GM19239 (cell line): ENCODE measurements at places on chromosomes 5 and 9.

- no peak for DNase-seq
Measured at GRCh38 chr5:44294516-44294915, 94.7 kb downstream of the FGF10 start.

GRCh38 chr9:101791938-101792337 lies 53.5 kb upstream of the GRIN3A start:
- no peak for DNase-seq

DNA sequence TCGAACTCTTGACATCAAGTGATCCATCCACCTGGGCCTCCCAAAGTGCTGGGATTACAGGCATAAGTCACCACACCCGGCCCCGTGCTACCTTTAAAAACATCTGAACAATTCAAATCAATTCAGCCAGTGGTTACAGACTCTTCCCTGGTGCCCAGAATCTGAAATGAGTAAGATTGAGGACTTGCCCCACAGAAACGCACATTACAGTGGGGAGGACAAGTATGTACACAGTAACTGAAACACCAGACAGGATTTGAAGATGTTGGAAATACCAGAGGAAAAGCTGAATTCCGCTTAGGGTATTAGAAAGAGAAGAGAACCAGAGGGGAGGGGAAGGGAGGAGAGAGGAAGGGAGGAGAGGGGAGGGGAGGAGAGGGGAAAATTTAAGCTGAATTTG lies 17.8 kb downstream of the NIM1K start:
- no peak for DNase-seq

GRCh38 chr9:4502444-4502843 lies 12.2 kb downstream of the SLC1A1 start:
- no peak for DNase-seq

GRCh38 chr5:67181648-67182221 lies 14.9 kb downstream of the CD180 start:
- DNase-seq = no peak

DNA sequence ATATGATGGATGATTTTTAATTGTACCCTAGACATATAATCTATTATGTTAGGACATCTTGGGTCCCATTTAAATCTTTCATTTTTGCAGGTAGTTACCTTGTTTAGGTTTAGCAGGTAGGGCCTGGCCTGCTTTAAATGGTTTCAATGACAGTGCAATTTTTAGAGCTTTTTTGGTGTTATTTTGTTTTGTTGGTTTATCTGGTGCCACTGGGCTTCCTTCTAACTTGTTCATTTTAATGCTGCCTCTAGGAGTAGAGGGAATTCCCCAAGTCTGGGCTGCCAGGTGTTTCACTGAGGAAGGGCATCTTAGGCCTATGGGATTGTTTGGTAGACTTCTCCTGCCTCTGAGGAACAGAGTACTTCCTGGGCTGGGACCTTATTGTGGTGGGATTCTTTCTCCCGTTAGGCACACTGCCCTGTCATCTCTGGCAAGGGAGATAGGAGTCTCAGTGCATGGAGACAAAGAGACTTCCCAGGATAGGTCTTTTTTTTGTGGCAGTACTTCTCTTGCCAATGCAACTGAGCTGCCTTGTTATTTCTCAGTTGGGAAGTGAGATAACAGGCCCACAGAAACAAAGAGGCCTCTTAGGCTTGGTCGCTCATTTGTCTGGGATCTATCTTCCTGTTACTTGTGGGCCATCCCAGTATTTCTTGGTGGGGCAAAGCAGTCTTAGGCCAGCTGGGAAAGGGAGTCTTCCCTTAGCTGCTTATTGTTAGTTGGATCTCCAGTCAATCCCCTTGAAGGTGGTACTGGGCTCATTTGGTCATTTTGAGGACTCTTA lies 282.9 kb downstream of the FER start:
- DNase-seq = no peak

DNA sequence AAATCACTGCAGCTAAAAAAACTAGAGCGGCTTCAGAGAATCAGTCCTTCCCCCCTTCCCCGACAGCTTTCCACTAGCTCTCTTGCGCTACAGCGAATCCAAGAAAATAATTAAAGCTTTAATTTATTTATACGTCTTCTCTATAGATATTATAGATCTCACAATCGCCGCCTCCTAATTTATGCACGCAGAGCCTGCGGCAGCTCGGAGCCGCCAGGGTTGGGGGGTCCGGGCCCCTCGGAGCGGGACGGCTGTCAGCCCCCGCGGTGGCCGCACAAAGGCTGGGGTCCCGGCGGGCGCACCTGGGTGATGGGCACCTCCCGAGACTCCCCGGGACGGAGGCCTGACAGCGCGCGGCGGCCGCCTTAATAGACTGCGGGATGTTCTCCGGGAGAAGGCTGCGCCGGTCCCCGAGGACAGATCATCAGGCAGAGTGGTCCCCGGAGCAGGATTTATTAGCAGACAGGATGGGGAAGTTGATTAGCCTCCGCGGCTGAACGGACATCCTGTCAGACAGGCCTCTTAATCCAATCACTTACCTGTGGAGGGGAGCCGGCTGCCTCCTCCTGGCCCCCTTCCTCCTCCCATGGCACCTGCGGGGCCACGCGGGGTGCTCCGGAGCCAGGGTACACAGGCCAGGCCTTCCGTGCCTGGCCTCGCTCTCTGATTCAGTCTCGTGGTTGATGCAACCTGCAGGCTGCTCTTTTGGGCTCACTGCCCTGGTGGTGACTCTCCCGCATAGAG lies 166.8 kb downstream of the MELK start:
- no peak for DNase-seq

- peak; percentile 43 for DNase-seq
Measured at GRCh38 chr9:109401169-109401989, 80.5 kb upstream of the EPB41L4B start.

DNA sequence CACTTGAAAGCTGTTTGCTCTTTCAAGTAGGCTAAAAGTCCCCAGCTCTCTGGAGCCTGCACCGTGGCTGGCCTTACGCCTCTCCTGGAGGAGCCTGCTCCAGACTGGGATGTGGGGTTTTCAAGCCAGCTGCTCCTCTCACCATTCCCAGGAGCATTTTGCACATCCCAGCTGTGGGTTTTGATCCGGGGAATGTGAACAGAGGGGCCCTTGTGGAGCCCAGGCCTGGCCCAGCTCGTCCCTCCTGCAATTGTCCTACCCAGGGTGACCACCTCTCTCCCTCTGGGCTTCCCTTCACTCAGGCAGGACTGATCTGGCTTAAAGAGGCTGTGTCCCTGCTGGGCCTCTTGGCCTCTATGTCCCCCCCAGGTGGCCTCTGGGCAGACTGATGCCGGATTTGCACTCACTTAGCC lies 32.5 kb upstream of the TIFAB start:
- DNase-seq = no peak

DNA sequence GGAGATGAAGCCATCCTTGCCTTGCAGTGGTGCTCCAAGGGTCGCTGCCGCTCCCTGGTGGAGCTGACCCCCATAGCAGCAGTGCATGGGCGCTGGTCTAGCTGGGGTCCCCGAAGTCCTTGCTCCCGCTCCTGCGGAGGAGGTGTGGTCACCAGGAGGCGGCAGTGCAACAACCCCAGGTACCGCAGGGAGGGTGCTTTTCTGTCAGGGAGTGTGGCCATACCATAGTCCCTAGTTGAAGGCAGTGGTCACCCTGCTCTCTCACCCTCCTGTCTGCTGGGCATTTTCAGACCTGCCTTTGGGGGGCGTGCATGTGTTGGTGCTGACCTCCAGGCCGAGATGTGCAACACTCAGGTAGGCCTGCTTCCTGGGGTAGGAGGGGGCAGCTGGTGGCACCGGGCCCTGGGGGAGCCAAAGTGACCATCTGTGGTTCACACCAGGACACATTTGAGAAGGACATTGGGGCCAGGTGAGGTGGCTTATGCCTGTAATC lies 11.2 kb downstream of the ADAMTS13 start:
- DNase-seq = no peak

DNA sequence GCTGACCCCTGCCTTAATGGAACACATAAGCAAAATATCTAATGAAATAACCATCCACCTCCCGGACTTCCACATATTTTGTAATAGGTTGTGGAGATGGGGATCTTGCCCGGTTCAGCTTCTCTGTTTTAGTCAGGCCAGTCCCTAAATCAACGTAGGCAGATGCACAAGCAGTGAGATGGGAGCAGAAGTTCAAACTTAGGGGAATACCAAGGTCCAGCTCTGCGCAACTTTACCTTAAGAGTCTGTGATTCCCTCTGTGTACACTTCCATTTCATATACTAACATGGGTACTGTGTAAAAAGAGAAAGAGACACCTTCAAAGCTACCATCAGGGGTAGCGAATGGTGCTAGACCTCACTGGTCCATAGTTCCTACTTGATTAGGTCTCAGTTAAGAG lies 110.9 kb downstream of the NTRK2 start:
- DNase-seq = no peak

- no peak for DNase-seq
Measured at GRCh38 chr5:120640778-120641177, 176.7 kb downstream of the PRR16 start.

GRCh38 chr9:69746859-69747560 lies 12.8 kb downstream of the PTAR1 start:
- no peak for DNase-seq

DNA sequence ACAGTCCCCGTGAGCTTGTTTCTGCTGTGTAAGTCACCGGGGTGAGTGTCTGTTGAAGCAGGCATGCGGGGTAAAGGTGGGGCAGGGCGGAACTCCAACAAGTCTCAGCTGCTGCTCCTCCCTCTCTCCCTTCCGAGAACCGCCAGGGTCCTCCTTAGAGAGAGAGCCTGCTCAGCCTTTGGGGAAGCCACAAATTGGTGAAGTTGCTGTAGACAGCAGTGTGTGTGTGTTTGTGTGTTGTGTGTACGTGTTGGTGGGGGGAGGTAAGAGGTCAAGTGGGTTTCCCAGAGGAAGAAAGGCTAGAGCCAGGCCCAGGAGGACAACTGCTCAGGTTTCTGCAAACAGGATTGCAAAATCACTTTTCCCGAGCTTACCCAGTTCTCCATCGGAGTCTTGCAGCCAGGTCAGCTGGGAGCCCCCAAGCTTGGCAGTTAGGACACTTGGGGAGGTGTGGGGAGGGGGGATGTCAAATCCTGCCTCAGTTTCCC lies 38.9 kb upstream of the DAB2IP start:
- DNase-seq = no peak

GRCh38 chr5:149712439-149713147 lies 17.5 kb upstream of the PPARGC1B start:
- DNase-seq = no peak

GRCh38 chr5:58411372-58411771 lies 48.5 kb downstream of the PLK2 start:
- no peak for DNase-seq

DNA sequence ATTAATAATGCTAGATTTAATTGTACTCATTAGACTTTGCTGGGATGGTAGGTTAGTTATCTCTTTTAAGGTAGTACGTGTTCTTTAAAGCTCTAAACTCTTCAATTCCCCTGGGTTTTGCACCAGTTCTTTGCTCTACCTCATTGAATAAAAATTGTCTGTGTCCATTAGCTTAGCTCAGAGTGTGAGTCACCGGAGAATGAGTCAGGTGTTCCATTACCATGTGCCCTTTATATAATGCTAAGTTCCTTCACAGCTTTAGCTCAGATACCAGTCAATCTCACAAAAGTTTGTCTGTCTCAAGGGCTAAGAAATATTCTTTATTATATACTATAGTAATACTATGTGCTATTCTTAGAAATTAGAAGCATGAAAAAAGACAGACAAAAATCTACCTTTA lies 339.4 kb downstream of the PRELID2 start:
- no peak for DNase-seq

DNA sequence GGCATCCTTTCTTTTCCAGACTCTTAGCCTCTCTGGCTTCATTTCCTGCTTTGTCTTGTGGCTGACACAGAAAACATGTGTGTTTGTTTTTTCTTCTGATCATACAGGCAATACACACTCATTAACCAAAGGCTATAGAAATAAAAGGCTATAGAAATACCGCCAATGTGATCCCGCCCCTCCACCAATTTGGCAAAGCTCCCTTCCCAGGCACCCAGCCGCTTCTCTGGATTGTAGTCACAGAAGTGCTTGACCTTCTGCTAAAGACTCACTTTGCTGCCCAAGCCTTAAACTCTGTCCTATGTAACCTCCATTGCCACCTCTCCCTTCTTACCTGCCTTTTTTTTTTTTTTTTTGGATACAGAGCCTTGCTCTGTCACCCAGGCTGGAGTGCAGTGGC lies 5.3 kb downstream of the TXNDC15 start:
- DNase-seq = no peak

GRCh38 chr9:38144421-38144820 lies 75.4 kb upstream of the SHB start:
- DNase-seq = no peak

DNA sequence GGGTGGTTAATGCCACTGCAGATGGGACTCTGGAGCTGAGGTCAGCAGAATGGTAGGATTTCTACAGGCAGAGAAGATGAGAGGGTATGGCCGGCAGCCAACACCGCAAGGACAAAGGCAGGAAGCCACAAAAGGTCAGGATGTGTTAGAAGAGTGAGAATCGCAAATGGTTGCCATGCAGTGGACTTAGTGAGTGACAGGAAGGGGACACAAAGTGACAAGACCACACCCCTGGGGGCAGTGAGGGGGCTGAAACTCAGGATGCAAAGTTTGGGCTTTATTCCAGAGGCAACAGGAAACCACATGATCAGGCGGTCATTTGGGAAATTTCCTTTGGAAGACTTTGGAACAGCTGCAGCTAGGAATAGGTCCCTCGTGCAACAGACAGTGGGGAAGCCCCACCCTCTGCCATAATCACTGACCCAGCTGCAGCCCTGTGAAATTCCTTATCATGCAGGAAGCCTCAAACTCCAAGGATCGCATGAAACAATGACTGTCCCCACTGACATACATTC lies 14.2 kb upstream of the CCDC180 start:
- DNase-seq = no peak

DNA sequence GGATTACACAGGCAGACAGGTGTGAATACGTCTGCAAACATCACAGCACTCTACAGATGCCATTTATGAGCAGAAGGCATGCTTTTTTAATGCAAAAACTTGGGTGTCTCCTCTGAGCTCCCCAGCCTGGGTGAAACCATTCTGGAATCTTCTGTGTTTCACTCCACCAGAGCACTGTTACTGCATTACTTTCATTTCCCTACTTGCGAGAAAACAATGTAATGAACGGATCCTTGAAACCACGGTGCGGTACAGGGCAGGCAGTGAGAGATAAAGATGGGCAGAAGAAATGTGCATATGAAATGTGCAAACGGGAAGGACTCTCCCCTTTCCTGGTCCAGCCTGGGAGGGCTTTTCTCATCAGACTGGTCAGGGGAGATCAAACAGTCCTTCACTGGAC lies 584.3 kb upstream of the KLF4 start:
- no peak for DNase-seq

DNA sequence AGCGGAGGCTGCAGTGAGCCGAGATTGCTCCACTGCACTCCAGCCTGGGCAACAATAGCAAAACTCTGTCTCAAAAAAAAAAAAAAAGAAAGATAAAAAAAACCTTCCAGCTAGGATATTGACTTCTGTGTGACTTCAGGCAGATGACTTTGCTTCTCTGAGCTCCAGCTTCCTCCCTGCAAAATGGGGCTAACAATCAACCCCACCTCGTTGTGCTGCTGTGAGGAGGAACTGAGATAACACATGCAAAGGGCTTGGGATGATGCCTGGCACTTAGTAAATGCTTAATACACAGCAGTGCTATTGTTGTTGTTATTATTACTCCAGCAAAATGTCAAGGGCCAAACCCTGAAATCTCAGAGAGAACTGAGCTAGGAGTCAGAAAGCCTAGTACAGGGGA lies 3.5 kb upstream of the CDX1 start:
- no peak for DNase-seq
